ENCODE measurements at places on chromosomes 1 and 21.

GRCh38 chr1:179996099-179996498 is 41.5 kb downstream of the CEP350 start:
- no peak for DNase-seq

DNA sequence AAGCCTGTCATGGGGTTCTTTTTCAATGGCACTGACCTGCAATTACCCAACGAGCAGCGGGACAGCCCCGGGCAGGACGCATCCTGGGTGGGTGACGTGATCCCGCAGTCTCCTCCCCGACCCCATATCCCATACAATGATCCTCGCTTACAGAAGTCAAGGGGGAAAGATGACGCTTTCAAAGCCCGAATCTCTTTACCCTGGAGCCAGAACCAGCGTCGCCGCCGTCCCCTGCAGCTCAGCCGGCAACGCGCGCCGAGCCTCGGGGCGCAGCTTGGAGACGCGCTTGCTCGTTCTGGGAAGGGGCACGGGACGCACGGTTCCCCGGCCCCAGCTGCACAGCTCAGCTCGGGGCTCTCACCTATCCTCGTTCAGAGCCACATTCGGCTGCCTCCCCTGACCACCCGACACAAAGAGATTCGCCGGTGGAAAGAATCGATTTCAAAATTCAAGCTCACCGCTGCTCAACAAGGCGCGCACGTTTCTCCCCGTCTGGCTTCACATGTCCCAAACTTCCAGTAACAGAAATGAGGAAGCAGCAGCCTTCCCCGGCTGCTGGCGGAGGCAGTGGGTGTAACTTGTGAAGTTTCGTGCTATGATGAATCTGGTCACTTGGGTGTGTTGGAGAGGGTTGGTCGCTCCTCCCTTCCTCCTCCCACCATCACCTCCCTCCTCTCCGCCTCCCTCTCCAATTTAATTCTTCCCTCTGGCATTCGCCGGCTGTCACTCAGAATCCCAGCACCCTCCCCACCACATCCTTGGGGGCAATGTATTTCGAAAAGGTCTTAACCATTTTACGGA is at the start of gene TIAM1:
TSS of gene TIAM1 (minus strand) at position 582 of the 801 bp plus-strand sequence. CDS start 77,289 bp downstream, outside the sequence.
- DNase-seq = peak; percentile 72

DNA sequence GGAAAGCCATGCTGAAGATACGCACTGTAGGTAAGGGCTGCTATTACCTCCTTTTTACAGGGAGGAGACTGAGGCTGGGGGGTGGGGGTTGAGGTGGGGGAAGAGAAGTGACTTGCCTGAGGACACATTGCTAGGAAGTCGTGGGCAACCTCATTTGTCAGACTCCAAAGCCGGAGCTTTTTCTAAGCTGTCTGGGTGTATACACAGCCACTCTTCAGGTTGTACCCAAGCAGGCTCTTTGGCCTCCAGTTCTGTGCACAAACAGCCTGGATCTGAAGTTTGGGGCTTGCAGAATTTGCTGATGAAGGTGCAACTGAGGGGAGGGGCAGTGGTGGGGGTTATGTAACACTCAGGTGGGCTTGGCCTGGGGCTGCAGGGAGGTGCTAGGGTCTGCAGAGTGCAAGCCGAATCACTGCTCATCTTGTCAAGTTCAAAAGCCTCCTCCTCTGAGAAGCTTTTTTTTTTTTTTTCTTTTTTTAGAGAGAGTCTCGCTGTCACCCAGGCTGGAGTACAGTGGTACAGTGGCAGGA is 16.9 kb downstream of the TINAGL1 start:
- no peak for DNase-seq

DNA sequence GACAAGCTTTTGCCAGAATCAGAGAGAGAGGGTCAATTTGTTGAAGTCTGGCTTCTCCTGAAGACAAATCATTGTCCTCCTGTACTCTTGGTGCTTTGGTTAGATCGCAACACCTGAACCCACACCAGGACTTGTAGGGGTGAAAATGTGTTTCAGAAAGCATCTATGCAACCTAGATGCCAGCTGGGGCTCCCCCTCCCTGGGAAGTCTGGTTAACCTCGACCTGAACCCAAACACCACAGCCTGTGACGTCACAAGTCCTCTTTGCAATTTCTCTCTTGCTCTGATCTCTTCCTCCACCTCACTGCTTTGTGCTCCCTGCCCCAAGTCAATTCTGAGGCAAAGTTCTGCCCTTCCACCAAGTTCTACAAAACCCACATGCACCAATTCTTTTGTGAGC is 42.8 kb upstream of the USP24 start:
- DNase-seq = no peak

GRCh38 chr1:100861379-100861778 is 33.3 kb downstream of the EXTL2 start:
- DNase-seq = no peak

- no peak for DNase-seq
Observed at GRCh38 chr1:154784924-154785531, 85.1 kb downstream of the KCNN3 start.

DNA sequence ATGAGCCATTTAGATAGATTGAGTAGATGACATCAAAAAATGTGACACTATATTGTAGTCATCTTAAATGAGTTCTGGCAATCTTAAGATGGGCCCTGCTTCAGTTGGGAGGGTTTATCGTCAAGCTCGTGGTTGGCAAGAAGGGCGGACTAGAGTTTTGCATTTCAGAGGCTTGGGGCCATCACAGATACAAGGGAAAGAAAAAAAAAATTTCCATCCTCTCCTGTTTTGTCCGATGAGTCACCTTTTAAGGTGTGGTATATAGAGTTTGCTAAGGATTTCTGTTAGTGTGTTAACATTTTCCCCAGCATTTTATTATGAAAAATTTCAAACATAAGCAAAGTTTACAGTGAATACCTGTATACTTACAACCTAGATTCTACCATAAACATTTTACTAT is 31.8 kb upstream of the KCNQ4 start:
- DNase-seq = no peak

DNA sequence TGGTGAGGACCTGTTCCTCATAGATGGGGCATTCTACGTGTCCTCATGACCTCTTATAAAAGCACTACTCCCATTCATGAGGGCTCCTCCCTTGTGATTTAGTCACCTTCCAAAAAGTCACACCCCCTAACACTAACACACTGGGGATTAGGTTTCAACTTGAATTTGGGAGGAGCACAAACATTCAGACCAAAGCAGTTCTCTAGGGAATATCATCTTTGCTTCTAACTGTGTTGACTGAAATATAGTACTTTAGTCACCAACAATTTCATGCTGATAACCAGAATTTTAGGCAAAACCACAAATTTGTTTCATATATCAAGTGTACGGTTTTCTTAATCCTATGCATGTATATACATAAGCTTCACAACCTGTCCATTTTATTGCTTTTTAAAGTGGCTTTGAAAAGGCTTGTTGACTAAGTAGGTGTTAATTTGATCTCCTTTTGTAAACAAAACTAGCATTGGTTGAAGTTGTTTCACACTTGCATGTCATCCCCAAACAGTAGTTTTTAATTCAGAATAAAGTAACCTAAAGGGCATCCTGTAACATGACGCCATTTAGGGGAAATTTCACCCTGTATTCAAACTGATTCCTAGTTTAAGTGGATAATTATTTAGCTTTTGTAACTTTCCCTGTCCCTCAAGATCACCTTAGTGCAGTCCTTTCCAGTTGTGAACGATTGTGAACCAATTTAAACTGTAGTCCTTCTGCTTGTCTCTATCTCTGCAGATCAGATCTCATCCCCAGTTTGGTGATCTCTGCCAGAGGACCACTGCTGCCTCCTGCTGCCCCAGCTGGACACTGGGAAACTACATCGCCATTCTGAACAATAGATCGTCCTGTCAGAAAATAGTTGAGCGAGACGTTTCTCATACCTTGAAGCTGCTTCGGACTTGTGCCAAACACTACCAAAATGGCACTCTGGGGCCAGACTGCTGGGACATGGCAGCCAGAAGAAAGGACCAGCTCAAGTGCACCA is 141.1 kb downstream of the TLR5 start:
- DNase-seq = peak; percentile 15

- DNase-seq = no peak
Observed at GRCh38 chr1:25338986-25339385, 852 bp downstream of the TMEM50A start.

GRCh38 chr1:5998051-5998905 is 6.1 kb upstream of the NPHP4 start:
- DNase-seq = no peak

GRCh38 chr21:43031121-43031619 is 44.5 kb downstream of the CBS start:
- no peak for DNase-seq

DNA sequence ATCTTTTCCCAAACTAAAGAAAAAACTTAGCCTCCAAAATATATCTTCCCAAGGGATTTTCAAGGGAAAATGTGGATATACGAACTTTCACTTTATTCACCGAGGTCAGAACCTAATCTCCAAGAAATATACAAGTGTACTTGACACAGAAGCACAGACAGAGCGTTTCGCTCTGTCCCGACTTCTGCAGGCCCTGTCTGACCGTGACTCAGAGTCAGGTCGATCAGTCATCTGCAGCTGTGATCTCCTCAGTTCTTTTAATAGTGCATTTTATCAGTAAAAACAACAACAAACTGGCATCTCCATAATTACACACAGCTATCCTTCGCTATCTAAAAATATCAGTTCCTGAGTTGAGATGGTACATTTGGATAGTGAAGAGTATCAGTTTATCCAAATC is 226.6 kb downstream of the TM2D1 start:
- DNase-seq = no peak

GRCh38 chr1:108046026-108046425 is 81.0 kb upstream of the VAV3 start:
- DNase-seq = no peak

DNA sequence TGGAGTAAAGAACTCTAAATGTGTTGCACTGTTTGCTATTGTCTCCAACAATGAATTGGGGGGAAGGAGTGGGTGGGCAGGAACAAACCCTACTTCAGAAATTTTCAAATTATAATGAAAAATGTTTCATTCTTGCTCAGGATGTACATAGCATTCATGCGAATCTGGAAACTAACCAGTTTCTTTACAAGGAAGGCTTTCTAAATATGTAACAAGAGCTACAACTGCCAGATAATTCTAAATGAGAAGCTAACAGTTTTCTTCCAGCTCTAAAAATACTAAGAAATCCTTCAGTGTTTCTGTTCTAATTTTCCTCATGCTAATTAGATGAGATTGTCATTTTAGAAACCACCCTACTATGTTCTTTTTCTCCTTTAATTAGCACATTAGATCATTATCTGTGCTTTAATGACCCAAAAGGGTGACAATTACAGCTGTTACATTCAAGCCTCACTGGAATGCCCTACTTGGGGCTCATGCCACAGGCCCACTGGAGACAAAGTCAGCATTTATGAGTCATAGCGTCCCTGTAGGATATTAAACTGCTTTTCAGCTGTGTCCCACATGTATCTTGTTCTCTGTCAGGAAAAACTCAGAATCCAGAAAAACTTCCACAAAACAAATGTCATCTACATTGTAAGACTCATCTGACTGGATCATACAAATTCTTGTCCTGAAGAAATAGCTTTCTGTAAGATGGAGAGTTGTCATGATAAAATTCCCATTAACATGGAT is 804.6 kb upstream of the CXADR start:
- no peak for DNase-seq

DNA sequence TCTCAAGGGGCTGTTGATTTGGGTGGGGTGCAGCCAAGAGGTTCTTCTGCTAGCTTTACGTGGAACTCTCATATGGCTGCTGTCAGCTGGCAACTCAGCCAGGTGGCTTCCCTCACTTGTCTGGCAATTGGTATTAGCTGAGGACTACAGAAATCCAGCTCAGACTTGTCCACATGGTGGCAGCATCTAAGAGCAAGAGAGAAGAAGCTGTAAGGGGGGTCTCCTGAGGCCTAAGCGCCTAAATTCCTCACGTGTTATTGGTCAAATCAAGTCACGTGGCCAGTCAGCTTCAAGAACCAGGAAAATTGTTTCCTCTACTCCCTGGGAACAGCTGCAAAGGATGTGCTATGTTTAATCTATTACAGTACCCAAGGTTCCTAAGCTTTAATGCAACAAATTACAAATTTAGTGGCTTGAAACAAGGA is 4.2 kb upstream of the DYRK3 start:
- peak; percentile 97 for DNase-seq

Data from NCI-H524 (cell line).